Activated gamma-delta T cell treated with anti-CD3 and anti-CD28 coated beads, Interleukin-2, amount 50 U/mL, for 16 hours (primary cell): ENCODE measurements at places on chromosomes 6 and 20.

DNA sequence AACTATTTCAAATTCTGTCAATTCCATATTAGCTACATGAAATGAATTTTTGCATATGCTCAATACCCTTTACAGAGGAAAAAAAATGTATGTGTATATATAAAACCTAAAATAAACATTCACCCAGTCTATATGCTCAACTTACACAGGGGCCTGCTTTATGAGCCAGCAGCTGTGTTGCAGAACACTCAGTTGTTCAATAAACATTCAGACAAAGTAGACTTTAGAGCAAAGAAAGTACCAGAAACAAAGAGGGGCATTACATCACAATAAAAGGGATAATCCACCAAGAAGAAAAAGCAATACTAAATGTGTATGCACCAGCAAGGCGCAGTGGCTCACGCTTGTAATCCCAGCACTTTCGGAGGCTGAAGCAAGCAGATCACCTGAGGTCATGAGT is 9.5 kb downstream of the COQ3 start:
- no peak for DNase-seq

DNA sequence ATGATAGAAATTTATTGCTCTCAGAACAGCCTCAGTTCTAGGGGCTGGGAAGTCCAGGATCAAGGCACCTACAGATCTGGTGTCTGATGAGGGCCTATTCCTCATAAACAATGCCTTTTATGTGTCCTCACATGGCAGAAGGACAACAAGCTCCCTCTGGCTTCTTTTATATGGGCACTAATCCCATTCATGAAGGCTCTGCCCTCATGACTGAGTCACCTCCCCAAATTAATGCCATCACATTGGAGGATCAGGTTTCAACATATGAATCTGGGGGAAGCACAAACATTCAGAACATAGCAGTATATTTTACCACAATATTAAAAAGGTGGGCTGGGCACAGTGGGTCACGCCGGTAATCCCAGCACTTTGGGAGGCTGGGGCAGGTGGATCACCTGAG is 58.5 kb upstream of the CCN6 start:
- no peak for DNase-seq

GRCh38 chr20:49786668-49787370 is 25.8 kb upstream of the SLC9A8 start:
- DNase-seq = no peak

- no peak for DNase-seq
Observed at GRCh38 chr6:22208026-22208425, 88.8 kb downstream of the PRL start.

- no peak for DNase-seq
Observed at GRCh38 chr6:8243475-8243874, 141.1 kb upstream of the EEF1E1 start.

GRCh38 chr6:43974643-43975230 is 152.5 kb downstream of the MRPL14 start:
- DNase-seq = no peak

GRCh38 chr6:134249239-134249758 is 68.6 kb downstream of the SGK1 start:
- no peak for DNase-seq

- no peak for DNase-seq
Observed at GRCh38 chr6:20879121-20879520, 344.9 kb downstream of the CDKAL1 start.

DNA sequence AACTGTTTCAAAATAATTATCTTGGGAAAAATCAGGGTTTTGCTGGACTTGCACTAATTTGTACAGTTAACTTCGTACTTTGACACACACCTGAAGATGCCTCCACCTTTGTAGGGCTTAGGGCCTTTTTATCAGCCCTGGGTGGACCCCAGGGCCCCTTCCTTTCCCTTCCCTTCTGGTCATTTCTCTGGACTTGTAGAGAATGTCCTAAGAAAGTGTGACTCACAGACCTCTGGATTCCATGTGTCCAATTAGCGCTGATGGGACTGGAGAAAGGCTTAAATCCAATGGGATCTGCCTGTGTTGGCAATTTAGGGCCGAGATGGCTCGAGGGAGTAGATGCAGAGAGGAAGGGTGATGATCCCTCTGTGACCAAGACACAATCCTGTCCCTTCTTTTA is 9.3 kb downstream of the TRIM15 start:
- DNase-seq = no peak

DNA sequence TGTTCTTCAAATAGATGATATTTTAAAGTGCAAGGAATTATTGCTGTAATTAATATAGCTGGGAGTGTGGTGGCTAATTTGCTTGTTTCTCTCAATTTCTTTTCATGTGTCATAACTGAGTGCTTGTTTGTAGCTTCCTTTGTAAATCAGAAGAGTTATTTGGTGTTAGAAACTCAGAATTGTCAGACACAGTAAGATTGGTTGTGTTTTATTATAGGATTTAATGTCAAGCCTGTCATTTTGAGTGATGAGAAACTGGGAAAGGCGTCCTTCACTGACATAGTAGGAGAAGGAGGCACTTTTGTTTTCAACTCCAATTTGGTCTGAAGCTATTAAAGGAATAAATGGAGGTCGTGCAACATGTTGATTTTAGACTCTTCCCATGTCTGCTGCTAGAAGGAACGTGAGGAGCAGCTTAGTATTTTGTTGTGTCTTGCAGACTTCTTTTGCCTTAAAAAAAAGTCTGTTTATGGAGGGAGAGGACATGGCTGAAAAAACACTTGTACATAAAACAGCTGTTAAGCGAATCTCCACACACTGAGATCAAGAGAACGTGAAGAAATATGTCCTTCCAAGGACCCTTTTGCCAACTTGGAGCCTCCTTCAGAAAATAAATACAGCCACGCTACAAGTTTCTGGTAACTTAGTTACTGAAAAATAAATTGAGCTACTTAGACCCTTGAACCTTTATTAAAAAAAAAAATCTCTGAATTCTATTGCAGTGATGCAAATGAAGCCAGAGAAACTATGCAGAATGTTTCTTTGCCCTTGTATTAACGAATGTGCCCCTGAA is 59.5 kb downstream of the BMP6 start:
- DNase-seq = no peak

GRCh38 chr6:11869672-11870340 is 91.2 kb upstream of the ADTRP start:
- DNase-seq = no peak

- DNase-seq = no peak
Observed at GRCh38 chr20:23147964-23148730, 62.0 kb upstream of the CD93 start.

DNA sequence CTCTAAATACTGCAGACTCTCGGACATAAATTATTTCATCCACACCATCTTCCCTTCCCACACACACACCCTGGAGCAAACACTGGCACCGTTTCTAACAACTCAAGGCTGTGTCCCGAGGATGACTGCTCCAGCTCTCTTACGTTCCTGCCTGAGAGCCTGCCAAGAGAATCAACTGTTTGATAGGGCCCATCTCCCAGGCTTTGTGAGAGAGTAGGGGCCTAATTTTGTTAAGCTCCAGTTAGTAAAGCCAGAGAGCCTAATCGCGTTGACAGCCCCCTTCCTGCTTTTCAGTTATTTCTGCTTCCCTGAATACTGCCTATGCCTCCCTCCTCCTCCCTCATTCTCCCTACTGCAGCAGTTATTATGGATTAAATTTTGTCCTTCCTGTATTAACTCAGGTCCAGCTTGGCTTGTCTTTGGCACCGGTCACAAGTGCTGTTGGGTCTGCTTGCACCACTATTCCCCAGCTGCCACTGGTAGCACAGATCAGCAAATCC is 118.1 kb upstream of the TMEM181 start:
- no peak for DNase-seq

- no peak for DNase-seq
Observed at GRCh38 chr20:50930139-50930975, 880 bp downstream of the ADNP start.

GRCh38 chr6:130969166-130969565 is 93.9 kb downstream of the EPB41L2 start:
- DNase-seq = no peak

DNA sequence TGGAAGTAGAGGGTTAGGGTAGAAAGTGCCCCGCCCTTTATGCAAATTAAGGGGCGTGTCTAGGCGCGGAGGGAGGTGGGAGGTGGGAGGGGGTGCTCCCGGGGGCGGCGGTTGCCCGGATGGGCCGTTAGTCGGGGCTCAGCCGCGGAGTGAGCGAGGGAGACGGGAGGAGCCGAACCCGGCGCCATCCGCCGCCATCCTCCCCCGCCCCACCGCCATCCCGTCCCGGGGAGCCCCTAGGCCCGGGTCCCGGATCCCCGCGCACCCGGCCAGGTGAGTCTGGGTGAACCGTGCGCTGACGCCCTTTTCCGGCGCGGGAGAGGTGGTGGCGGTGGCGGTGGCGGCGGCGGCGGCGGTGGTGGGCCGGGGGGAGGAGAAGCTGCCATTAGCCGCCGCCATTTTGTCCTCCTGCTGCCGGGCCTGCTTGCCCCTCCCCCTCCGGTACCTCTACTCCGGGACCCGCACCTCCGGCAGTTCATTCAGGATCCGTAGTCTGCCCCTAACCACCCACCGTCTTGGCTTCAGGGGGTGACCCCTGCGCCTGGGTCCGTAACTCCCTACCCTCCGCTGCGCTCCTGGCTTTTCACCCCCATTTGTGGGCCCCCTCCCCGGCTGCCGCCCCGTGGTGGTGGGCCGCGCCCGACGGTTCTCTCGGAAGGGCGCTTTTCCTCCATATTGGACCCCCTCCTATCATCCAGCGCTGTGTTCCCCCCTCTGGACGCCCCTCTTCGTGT is at the start of gene PRRC2A:
Gene PRRC2A (plus strand): TSS at position 130 of the 734 bp plus-strand sequence. CDS start 2,075 bp downstream, outside the sequence.
- no peak for DNase-seq

GRCh38 chr6:169592558-169592957 is 109.3 kb downstream of the WDR27 start:
- no peak for DNase-seq
